Hematopoietic multipotent progenitor cell treated with erythropoietin and hydrocortisone succinate and interleukin-3 and kit ligand, for 8 days (in vitro differentiated cells): ENCODE measurements at places on chromosomes 12 and 14.

DNA sequence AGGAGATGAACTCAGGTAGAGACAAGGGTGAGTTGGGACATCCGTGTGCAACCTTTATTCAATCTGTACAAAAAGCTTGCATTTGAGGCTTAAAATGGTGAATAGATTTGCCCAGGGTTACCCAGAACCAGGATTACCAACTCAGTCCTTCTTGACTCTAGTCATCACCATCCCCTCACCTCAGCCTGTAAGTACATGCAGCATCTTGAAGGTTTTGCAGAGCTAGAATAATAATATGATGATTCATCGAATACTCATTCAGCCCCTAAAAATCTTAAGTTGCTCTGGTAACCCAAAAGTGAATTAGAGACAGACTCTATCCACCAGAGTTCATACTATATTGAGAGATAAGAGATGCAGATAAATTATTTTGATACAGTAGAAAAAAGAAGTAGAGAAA lies 90.3 kb downstream of the NKX2-1 start:
- no peak for DNase-seq

DNA sequence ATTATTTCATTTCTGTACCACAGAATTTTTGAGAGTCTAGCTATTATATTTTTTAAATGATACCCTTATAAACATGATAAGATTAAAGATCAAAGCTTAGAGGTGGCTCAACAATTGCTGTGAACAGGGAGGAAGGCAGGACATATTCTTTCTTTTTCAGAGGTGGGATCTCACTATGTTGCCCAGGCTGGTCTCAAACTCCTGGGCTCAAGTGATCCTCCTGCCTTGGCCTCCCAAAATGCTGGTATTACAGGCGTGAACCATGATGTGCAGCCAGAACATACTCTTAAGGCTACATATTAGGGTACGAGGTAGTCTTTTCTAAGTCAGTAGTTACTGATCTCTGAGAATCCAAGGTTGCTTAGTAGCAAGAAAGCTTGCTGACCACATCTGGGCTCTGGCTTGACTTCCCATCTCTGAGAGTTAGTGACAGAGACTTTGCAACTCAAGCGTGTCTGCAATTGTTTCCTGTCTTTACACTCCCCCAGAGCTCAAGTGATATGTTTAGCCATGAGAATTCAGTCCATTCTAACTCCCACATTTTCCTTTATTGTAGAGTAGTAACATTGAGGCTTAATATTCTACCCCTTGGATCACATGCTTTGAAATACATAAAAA lies 8.6 kb downstream of the RAB5B start:
- no peak for DNase-seq

DNA sequence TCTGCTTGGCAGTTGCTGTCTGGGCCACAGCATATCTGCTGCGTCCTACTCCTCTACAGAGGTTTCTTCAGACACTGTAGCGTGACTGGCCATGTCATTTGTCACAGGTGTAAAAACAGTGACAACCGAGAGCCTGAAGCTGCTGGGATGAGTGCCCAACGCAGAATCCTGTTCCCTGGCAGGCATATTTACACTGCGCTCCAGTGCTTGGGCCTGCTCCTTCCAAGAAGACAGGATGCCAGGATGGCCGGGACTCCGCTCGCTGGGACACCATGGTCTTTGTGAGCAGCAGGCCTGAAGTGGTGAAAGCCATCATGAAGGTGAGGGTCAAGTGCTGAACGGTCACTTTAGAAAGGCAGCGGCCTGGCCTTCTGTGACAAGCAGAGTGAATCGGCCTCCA lies 171.4 kb downstream of the EMP1 start:
- DNase-seq: no peak

DNA sequence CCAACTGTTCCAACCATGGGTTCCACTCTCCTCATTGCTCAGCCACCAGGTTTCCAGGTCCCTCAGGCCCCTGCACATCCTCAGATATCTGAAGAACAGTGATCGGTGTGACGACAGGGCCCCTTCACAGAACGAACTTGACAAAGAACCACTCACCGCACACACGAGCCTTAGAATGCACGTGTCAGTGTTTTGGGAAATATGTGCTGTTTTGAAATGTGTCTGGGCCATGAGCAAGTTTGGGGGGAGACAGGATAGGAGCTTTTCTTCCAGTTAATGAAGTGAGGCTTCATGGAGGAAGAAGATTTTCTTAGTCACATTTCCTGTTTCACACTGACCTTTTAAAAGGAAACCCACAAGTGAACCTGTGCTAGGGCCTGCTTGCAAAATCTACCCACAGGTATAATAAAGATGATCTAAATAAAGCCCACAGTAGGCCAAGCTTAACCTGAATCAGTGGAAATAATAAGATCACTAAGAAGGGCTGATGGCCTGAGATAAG lies 58.6 kb downstream of the ZFP36L1 start:
- no peak for DNase-seq

DNA sequence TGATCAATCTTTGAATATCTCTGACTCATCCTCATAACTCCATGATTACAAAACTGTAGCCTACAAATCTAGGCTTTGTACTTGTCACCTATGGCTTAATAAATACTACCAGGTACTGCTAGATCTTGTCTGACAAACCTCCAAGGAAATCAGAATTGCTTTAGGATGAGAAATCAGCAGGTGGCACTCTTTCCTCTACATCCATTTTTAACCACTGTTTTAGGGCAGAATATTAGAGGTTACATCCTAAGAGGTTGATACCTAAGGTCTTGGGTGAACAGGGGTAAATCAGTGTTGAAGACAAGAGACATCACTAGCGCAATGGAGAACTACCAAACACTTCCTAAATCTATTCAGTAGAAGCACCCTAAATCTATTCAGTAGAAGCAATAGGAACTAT lies 63.1 kb upstream of the SOX5 start:
- DNase-seq: no peak

GRCh38 chr14:22220427-22220826 lies 368.6 kb downstream of the DAD1 start:
- no peak for DNase-seq

GRCh38 chr14:89504602-89505313 lies 87.7 kb upstream of the FOXN3 start:
- peak; percentile 35 for DNase-seq

GRCh38 chr14:55713486-55713885 lies 133.5 kb downstream of the KTN1 start:
- DNase-seq: no peak

DNA sequence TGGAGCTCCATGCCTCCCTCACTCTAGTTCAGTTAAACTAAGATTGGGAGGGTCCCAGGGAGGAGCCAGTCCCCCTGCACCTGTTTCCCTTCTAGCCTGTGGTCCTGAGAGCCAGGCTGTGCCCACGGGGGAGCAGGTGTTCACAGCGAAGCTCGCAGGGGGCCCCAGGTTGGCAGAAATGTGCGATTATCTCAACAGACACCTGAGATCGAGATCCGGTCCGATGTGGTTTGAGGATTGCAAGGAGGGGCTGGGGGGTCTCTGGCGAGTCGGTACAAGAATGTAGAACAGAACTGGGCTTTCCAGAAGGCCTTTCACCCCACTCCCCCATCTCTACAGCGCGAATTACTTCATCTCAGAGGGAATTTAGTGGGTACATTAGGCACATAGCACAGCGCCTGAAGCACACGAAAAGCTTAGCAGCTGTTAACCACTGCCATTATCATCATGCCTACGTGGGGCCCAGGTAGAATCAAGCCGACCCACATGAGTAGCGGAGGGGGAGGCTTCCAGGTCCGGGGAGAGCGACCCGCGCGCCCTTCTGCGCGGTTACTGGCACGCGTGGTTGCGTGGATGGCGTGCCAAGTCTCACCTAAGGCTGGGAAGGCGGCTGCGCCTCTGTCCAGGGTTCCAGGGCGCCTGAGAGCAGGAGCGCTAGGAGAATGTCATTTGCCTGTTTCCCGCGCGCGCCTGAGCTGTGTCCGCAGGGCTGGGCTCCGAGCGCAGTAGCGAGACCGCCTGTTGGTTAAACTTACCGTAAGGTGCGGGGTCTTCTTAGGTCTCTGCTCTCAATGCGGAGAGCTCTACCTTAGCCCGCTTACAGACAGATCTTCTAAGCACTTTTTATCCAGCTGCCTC lies 1539.5 kb upstream of the TMEM132C start:
- no peak for DNase-seq

DNA sequence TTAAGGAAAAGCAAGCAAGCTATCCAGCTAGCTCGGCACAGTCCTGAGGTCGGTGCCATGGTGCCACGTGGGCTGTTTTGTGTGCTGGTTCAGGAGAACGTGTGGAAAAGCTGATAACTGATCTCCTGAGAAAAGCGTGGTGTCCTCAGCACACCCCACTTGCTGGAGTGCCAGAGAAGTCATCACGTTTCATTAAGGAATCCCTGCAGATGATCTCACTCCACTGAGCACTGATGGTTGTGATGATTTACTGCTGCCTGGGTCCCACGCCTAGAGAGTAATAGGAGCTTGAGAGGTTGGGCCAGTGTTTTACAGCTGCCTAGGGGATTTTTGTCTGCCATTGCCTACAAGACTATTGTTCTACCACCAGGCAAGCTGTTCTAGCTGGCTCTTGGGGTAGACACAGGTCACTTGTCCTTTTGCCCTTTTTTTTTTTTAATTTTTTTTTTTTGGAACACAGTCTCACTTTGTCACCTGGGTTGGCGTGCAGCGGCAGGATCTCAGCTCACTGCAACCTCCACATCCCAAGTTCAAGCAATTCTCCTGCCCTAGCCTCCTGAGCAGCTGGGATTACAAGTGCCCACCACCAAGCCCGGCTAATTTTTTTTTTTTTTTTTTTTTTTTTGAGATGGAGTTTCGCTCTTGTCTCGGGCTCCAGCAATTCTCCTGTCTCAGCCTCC lies 42.3 kb upstream of the EVL start:
- no peak for DNase-seq

DNA sequence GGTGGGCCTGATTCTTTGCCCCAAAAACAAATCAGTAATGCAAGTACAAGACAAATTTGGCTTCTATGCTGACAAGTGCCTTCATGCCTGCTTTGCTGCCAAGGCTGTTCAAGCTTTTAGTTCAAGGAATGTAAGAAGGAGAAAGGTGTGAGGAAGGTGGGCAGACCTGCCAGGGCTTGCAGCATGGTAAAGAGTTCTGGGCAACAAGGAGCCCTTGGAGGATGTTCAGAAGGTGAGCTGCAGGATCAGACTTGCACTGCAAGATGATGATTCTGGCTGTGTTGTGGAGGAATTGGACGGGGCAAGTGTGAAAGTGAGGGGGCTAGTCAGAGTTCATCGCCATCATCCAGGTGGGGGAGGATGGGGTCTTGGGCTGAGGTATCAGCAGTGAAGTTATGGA lies 167.9 kb downstream of the NUAK1 start:
- DNase-seq: no peak

DNA sequence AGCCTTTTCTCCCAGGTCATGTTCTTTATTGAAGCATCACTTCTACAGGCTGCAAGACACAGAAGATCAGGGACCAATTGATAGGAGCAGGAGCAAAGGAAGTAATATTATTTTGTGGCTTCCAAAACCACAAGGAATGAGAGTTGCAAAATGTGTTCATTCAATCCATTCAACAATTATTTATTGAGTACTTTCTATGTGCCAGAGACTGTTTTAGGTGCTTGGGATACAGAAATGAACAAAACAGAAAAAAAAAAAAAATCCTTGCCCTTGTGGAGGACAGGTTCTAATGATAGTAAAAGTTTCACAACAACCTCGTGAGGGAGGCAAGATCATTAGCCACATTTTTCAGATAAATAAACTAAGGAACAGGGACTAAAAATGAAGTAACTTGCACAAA lies 20.1 kb upstream of the DACT1 start:
- no peak for DNase-seq

GRCh38 chr14:26709019-26709418 lies 111.2 kb upstream of the NOVA1 start:
- DNase-seq: no peak

DNA sequence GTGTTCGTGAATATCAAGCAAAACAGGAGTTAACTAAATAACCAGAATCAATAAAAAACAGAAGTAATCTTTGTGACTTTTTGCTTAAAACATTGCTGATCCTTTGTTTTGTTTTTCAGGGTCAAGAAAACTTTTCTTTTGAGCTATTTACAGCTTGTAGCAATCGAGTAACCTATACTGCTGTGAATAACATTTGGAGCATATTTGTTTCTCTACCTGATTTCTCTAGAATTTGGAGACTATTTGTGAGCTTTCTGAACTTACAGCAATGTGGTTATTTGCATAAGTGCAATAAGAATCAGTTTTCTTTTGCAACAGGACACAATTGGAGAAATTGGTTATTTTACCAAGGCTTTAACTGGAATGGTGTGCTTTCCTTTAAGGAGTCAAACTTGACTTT lies 7.3 kb upstream of the ETNK1 start:
- DNase-seq: no peak

- no peak for DNase-seq
These were observed 247.6 kb downstream of the CHST11 start for GRCh38 chr12:104704224-104704779.

GRCh38 chr12:16183541-16183940 lies 93.9 kb downstream of the SLC15A5 start:
- DNase-seq: no peak
